Stimulated activated CD8-positive, alpha-beta memory T cell treated with anti-CD3 and anti-CD28 coated beads, Interleukin-4, amount 100 ng/mL, for 1 hour (primary cell): ENCODE measurements at places on chromosomes 4 and X.

- DNase-seq, result no peak
These were observed 9.0 kb upstream of the PITX2 start for GRCh38 chr4:110631584-110632505.

DNA sequence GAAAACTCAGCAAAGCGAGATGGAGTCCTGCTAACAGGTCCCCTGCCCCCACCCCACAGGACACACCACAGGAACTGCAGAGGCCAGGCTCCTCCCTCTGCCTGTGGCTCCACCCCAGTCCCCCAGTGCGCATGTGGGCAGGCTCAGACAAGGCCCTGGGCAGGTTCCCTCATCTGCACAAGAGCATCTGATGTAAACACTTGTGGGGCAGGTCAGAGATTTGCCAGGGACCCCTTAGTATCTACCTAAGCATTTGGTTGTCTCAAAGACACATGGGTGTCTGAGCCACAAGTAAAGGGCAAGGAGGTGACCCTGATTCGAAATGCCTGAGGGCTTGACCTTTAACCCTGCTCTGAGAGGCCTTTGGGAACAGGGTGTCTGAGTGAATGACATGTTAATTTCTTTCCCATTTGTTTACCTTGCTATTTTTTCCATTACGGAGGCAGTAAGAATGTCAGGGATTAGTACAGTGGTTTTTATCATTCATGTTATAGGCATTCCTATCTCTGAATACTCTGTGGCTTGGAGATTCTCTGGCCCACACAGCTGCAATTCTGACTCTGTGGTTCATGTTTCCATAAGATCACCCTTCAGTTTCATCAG lies 85.3 kb downstream of the ZNF518B start:
- DNase-seq, result no peak

DNA sequence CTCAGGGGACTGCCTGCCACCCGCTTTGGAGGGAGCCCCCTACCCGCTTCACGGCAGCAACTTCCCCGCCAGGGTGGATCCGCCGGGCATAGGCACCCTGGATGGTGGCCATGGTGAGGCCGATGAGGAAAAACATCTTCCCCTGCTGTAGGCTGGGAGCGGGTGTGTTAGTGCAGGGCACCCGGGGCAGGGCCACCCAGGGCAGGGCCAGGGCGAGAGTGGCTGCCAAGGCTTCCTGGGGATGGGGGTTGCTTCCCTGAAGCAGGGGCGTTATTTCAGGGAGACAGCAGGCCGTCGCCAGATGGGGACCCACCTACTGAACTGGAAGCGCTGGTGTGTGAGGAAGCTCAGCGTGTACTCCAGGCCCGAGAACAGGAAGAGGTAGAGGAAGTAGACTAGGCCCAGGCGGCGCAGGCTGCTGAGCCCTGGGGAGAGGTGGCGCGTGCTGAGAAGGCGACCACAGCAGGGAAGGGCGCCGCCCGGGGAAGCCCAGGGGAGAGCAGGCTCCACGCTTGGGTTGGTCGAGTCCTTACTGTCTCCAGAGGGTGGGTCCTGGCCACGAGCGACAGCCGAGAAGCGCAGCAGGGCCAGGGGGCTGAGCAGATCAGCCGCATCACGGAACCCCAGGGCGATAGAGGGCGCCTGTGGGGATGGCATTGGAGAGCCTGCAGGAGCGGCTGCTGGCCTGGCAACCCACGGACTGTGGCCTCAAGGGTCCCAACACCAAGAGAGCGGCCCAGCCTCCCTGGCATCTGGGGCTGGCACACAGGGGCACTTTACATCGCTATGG lies 31.5 kb downstream of the NOP14 start:
- no peak for DNase-seq

GRCh38 chr4:10054571-10055041 lies 33.3 kb upstream of the SLC2A9 start:
- DNase-seq, result no peak

GRCh38 chrX:139429913-139430312 lies 100.6 kb upstream of the F9 start:
- DNase-seq, result no peak

GRCh38 chr4:67861513-67861912 lies 22.3 kb downstream of the TMPRSS11D start:
- no peak for DNase-seq

GRCh38 chr4:25131926-25132325 lies 28.3 kb downstream of the SEPSECS start:
- DNase-seq, result no peak

DNA sequence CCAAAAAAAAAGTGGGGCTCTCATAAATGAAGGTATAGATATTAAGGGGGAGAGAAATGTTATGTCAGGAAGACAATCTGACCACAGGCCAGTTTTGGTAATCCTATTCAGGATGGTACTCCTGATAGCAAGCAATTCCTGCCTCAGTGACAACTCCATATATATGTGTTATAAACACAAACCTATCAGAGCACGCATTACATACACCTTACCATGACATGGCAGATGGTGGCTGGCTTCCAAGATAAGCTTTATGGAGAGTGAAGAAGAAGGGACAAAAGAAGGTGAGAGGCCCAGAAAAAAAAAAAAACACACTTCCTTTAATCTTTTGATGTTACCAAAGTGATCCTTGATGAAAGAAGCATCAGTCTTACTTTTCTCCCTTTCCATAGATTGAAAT lies 29.5 kb upstream of the KDR start:
- no peak for DNase-seq
